ENCODE measurements at places on chromosomes 11 and 22.

DNA sequence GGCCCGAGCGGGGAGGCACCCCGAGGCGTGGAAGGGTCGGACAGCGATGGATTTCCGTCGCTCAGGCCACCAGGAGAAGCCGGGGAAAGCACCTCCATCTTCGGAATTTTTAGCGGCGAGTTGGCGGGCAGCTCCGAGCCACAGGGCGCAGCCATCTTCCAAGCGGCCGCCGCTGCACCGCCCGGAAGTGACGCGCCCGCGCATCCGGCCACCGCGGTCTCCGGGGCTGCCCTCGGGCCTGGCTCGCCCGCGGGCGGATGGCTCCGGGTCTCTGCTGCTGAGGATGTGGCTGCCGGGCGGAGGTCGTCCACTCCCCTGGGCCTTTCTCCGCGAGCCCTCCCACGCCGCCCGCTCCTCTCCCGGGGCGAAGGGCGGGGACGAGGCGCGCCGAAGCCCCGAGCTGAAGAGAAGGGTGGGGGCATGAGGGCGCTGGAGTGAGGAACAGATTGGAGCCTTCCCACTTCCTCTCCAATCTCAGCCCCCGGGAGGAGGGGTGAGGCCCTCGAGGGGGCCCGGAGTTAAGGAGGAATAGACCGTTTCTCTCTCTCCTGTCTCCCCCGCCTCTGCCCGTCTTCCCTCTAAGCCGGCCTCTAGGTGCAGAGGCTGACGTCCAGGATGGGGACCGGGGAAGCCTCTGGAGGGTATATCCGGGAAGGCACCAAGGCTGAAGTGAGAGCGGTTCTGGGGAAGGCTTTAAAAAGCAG, at the start of gene MSANTD2:
MSANTD2 (minus strand) TSS at position 181 of the 704 bp plus-strand sequence; CDS start at position 155, 26 bp downstream.
- DNase-seq, result peak; percentile 16

GRCh38 chr11:128725630-128726319, 31.9 kb downstream of the FLI1 start:
- DNase-seq, result peak; percentile 30

DNA sequence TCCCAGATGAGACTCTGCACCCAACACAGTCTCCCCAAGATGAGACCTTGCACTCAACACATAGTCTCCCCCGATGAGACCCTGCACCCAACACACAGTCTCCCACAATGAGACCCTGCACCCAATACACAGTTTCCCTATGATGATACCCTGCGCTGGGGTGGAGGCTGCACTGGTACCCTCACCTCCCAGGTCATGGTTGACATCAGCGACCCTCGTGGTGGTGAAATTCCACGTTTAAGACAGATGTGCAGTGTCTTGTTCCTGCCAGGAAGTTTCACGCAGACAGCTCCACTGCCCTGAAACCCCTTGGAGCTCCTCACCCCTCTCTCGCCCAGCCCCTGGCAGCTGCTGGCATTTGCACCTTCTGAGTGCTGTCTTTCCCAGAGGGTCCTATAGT, 9.5 kb downstream of the MUC5AC start:
- DNase-seq, result no peak

DNA sequence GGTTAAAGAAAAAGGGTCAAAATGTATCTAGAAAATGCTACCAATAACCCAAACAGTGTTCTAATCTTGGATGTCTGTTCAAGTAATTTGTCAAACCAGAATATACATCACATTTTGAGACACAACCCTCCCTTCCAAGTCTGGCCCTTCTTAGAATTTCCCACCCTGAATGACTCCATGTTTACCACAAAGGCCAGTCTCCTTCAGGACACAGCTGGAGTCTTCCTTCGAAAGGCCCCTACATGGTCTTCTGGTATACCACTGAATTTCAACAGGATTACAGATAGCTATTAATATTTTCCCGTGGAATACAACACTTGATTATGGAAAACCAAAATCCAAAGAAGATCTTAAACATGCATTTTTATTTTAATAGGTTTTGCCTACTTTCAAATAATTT, 10.2 kb downstream of the CCDC34 start:
- no peak for DNase-seq

GRCh38 chr22:38316364-38317121, 690 bp downstream of the CSNK1E start:
- no peak for DNase-seq

DNA sequence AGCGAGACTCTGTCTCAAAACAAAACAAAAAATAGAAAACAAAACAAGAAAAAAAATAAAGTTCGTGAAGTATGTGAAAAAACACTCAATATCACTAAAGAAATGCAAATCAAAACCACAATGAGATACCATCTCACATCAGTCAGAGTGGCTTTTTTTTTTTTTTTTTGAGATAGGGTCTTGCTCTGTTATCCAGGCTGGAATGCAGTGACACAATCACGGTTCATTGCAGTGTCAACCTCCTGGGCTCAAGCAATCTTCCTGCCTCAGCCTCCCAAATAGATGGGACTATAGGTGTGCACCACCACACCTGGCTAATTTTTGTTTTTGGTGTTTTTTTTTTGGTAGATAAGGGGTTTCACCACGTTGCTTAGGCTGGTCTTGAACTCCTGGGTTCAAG, 37.5 kb downstream of the ATG16L2 start:
- DNase-seq, result no peak

- no peak for DNase-seq
Observed at GRCh38 chr11:94546162-94546470, 2.4 kb downstream of the FUT4 start.

DNA sequence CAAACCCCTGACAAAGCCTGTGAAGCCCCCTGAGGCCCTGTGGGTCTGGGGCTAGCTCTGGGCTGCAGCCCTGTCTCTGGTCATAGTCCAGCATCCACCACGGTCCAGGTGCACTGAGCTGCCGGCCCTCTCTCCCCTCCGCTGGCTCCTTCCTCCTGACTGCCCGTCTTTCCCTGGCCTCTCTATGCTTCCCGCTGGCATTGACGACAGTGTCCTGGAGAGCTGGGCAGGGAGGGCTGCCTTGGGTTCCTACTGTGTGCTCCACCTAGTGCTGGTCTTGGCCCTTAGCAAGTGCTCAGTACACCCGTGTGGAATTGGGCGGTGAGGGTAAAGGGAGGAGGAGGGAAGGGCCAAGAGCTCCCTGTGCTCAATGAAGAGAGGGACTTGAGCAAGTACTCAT, 868 bp upstream of the MYEOV start:
- no peak for DNase-seq

- DNase-seq, result no peak
Observed at GRCh38 chr22:31925056-31925455, 19.3 kb upstream of the YWHAH start.

- DNase-seq, result peak; percentile 16
Observed at GRCh38 chr11:119832202-119832935, 103.4 kb upstream of the NECTIN1 start.

- no peak for DNase-seq
Observed at GRCh38 chr22:17831501-17832251, 57.4 kb upstream of the BID start.

DNA sequence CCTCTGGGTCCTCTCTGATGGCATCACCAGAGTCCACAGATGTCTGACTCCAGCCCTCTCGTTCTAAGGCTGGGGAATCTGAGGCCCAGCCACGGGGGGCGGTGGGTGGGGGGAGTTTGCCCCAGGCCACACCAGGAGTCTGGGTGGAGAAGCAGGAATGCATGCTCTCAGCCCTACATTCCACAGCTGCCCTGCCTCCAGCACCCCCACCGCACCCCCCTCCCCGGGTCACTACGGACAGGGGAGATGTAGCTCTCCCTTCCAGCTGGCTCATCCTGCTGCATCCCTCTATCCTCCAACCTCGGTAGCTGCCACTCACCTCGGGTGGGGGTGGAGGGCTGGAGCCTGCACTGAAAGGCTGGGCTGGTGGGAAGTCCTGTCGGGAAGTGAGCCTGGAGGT, 2.3 kb upstream of the PVALB start:
- no peak for DNase-seq

DNA sequence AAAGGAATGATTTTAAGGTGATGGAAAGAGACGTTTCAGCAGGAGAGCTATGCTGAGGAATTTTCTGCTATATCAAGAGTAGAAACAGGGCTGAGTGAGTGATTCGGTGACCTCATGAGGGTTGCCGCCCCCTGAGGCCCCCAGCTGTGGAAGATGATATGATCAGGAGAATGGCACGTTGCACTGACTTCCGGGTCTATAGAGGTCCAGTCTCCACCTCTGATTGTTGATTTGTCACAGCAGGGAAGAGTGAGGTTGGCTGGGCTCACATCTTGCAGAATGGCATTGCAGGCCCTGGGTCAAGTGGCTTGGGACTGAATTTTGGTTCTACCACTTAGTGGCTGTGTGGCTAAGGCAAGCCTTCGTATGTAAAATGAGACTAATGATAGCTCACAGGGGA, 205.1 kb downstream of the SNX19 start:
- DNase-seq, result no peak

GRCh38 chr11:44270403-44271273, 39.3 kb downstream of the ALX4 start:
- DNase-seq, result no peak

DNA sequence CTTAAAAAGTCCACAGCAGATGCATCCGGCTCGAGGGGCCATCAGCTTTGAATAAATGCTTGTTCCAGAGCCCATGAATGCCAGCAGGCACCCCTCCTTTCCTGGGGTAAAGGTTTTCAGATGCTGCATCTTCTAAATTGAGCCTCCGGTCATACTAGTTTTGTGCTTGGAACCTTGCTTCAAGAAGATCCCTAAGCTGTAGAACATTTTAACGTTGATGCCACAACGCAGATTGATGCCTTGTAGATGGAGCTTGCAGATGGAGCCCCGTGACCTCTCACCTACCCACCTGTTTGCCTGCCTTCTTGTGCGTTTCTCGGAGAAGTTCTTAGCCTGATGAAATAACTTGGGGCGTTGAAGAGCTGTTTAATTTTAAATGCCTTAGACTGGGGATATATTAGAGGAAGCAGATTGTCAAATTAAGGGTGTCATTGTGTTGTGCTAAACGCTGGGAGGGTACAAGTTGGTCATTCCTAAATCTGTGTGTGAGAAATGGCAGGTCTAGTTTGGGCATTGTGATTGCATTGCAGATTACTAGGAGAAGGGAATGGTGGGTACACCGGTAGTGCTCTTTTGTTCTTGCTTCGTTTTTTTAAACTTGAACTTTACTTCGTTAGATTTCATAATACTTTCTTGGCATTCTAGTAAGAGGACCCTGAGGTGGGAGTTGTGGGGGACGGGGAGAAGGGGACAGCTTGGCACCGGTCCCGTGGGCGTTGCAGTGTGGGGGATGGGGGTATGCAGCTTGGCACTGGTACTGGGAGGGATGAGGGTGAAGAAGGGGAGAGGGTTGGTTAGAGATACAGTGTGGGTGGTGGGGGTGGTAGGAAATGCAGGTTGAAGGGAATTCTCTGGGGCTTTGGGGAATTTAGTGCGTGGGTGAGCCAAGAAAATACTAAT, 1.9 kb downstream of the NEAT1 start:
- DNase-seq, result peak; percentile 18

DNA sequence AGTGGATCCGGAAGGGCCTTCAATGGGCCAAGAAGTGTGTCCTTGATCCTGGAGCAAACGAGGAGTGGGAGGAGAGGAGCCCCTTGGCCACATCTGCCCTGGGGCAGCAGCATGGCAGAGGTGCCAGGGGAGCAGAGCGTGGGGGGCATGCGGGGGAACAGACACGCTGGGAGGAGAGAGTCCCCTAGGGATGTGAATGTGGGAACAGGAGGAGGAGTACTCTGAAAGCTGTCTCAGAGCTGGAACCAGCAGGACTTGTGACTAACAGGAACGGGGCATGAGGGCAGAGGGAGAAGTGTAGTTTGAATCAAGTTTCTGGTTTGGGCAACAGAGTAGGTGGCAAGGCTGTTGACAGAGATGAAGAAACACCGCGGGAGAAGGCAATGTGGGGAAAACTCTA, 54.5 kb upstream of the SLC35C1 start:
- no peak for DNase-seq

GRCh38 chr22:42673898-42674401, 24.8 kb upstream of the CYB5R3 start:
- DNase-seq, result peak; percentile 85

DNA sequence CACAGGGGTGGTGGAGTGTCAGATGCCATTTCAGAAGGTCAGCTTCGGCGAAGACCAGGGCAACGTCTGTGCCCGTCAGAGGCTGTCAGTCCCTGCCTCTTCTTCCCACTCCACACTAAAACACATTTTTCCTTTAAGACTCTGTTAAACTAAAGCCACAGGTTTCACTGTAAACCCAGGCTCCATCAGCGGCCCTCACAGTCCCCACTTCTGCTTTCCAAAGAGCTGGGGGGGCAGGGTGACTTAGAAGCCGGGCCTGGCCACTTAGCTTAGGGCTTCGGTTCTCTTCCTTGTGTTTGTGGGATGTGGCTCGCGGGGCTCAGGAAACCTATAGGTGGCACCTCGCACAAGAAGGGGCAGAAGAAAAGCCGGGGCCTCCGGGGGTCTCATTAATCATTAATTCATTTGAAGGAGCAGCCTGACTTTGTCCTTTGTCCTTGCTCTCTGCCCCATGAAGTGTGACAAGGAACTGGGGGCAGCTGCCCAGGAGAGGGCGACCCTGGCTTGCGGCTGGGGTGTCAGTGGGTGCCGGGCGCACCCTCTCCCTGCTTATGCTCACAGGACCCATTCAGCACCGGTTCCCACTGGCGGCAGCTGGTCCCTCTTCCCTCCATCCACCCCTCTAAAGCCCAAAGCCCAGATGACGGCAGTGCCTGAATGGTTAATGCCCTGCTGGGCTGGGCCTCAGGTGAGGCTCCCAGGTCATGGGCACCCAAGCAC, 4.1 kb downstream of the SLC25A45 start:
- DNase-seq, result peak; percentile 29

Measured in renal cortical epithelial cell (primary cell).